ENCODE measurements at places on chromosomes 5 and 9. TPM values are rescaled to one million over a fixed set of nuclear protein-coding genes. Genes with fewer than 3 reads are reported as not detected.

- no peak for DNase-seq
Observed at GRCh38 chr5:14584848-14585247, 3.3 kb downstream of the OTULINL start.

GRCh38 chr9:102975251-102975650 lies 19.9 kb upstream of the CYLC2 start:
- DNase-seq = no peak

GRCh38 chr5:1104327-1105006 lies 7.4 kb downstream of the SLC12A7 start:
- no peak for DNase-seq

DNA sequence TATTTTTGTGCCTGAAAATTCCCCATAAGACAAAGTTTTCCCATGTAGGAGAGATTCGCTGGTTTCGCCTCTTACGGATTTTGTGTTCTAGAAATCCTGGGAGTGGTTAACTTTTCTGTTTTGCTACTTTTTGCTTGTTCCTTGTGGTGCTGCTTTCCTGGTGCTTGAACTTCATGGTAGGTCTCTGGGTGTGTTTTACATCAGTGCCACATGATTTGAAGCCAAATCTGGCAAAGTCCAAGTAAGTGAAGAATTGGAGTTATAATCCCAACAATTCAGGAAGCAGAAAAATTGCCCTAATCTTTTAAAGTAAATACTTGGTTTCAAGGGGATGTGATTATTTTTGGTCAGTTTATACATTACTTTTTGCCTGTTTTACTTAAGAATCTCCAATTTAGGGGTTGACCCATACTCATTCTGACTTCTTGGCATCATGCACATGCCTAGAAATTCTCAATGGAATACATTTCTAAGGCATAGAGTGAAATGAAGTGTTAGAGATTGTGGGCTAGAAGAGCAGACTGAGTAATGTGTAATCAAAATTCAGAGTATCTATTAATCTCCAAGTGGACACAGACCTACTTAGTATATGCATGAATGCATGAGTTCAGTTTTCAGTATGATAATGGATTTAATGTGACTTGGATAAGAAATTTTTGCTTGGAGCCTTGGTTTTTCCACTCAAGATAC lies 189.7 kb downstream of the CSNK1G3 start:
- DNase-seq = no peak

The SAP30L gene
- total RNA-seq = 34.2 TPM

The ACSL6 gene
- total RNA-seq = 0.35 TPM

DNA sequence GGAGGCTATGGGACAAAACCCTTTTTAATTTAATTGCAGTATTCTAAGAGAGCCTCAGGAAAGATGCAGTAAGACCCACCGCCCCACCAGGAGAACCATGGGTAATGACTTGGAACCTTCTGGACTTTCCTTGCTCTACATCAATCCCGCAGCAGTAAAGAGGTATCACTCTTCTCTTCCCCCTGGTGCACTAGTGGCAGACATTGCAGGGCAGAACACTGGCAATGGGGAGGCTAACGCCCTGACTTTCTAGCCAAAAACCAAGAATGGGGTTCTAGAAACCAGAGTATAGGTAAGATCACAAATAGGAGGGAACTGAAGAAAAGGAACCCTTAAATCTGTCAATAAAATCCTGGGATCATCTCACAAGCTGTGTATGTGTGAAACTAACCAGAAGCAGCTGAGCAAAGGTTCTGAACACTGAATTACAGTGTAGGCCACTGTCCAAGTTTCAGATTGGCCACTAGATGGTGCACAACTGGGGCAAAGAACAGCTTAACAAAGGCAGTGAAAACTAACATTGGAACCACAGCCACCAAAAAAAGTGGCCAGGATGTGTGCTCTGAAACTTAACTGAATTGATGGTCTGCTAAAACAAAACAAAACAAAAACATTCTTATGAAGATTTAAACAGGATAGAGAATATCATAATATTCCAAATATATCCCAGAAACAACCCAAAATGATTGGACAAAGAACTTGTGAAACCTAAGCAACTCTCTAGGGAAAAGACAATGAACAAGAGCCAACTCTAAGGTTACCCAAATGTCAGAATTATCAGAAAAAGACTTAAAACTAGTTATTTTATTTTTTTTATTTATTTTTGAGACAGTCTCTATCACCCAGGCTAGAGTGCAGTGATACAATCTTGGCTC lies 6.6 kb upstream of the FAM151B start:
- DNase-seq = no peak

- DNase-seq = no peak
Observed at GRCh38 chr9:12666813-12667212, 26.4 kb upstream of the TYRP1 start.

The ADAM19 gene
- 9.4 TPM for total RNA-seq

The ANKRD31 gene
- 0.13 TPM for total RNA-seq

- DNase-seq = no peak
Observed at GRCh38 chr9:14275331-14275730, 38.6 kb downstream of the NFIB start.

DNA sequence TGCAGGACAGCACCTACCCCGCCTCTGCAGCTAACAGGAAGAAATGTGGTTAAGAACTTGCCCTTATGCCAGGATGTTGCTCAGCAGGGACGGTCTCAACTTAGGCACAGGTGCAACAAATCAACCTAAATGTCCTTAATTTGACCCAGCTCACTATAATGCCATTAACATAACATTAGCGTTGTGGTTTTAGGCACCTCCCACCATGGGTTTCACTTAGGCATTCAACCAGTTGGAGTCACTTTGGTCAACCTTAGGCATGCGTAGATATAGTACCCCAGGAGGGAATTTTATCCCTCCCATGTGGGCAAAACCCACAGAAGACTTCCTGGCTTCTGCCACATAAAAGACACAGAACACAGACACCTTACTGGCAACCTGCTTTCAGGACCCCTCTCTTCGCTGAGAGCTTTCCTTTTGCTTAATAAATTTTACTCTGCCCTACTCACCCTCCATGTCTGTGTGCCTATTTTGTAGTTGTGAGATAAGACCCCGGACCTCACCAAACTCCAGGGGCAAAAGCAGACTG lies 8.7 kb upstream of the ERAP1 start:
- no peak for DNase-seq

- DNase-seq = no peak
Observed at GRCh38 chr5:113110117-113110516, 133.5 kb downstream of the DCP2 start.

DNA sequence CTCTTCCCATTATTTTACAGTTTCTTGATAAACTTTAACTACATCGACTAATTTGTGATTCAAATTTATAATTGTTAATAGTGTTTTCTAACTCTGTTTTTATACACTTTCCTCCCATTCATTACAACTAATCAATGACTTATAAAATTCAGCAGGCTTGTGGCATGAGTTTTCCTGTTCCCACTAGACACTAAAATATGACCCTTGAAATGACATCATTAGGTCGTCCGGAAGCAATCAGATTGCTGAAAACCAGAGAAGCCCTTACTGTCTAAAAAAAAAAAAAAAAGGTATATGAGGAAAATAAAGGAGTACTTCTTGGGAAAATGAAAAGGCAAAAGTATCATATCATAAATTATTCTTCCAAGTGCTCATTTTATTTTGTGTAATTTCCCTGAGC lies 553.7 kb downstream of the ZNF608 start:
- DNase-seq = no peak

The QRFP gene
- not detected for total RNA-seq

The DNAJC21 gene
- total RNA-seq = 34.9 TPM

DNA sequence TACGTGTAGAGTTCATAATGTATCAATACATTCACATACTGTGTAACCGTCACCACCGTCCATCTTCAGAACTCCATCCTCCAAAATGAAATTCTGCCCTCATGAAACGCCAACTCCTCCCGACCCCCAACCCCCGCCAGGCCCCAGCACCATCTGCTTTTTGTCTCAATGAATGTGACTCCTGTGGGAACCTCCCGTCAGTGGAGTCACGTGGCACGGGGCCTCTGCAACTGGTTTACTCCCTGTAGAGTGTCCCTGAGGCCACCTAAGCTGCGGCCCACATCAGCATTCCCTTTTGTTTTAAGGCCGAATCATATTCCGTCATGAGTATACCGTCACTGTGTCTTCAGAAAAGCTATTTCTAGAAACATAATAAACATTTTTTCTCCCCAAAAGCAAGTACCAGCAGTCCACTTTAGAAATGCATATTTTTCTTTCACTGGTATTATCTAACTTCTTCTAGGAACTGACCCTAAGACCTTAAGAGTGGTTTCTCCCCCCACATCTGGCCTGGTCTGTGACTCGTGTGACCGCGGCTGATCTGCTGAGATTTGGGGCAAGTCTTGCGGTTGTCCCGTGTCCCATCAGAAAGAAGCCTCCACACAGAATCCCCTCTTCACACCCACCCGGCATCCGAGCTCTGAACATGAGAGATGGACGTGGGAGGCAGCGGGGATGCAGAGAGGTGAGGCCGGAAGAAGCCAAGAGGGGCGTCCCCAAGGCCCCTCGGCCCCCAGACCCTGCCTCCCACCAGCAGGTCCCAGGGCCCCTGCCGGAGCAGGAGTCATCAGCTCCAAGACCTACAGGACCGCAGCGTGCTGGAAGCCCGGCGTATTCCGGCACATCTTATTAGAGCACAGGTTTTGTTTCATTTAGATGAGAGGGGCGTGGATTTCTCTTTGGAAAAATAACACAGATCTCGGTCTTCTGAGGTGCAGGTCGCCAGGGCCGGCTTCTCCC lies 38.3 kb downstream of the SLC6A3 start:
- no peak for DNase-seq

GRCh38 chr9:14331120-14331519 lies 17.2 kb upstream of the NFIB start:
- DNase-seq = no peak

- no peak for DNase-seq
Observed at GRCh38 chr5:56269216-56269927, 36.2 kb upstream of the ANKRD55 start.

- no peak for DNase-seq
Observed at GRCh38 chr9:94887721-94888120, 161.2 kb downstream of the AOPEP start.

- DNase-seq = no peak
Observed at GRCh38 chr5:68740226-68740910, 353.4 kb upstream of the SLC30A5 start.

- no peak for DNase-seq
Observed at GRCh38 chr9:30519756-30520155, 1864.7 kb upstream of the ACO1 start.

DNA sequence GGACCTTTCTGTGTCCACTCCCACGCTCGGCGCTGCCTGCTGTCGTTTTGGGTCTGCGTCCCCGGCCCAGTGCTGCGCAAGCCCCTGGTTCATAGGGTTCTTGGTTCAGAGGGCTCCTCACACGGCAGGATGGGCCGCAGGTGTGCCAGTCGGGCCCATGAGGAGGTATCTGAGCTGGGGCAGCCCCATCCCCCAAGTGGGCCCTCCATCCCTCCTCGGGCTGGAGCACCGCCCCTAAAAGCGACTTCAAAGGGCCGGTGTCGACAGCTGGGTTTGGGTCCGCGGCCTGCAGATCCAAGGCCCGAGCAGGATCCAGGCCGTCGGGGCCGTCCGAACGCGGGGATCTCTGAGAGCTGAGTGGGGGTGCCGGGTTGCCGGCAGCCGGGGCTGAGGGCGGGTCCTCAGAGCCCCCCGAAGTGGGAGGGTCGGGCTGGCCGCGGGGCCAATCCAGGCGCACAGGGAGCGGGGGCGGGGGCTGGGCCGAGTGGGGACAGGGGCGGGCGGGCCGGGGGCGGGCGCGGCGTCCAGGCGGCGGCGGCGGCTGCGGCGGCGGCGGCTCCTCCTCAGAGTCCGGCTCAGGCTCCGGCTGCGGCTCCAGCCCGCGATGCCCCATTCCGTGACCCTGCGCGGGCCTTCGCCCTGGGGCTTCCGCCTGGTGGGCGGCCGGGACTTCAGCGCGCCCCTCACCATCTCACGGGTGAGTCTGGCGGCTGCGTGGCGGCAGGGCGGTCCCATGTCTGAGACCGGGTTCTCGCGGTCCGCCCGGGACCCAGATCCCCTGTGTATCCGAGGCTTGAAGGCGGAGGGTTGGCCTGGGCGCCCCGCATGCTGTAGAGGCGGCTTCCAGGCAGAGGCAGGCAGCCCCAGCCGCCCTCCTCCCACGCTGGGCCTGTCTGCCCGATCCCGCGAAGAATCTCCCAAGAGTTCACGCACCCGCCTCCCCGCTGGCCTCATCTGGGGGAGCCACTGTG lies at the start of gene PDLIM4:
Gene PDLIM4 (plus strand): TSS at position 566 of the 971 bp plus-strand sequence. CDS start 39 bp downstream, at position 605.
- DNase-seq = peak; percentile 88

GRCh38 chr5:170100066-170100943 lies 5.4 kb upstream of the FOXI1 start:
- DNase-seq = no peak

DNA sequence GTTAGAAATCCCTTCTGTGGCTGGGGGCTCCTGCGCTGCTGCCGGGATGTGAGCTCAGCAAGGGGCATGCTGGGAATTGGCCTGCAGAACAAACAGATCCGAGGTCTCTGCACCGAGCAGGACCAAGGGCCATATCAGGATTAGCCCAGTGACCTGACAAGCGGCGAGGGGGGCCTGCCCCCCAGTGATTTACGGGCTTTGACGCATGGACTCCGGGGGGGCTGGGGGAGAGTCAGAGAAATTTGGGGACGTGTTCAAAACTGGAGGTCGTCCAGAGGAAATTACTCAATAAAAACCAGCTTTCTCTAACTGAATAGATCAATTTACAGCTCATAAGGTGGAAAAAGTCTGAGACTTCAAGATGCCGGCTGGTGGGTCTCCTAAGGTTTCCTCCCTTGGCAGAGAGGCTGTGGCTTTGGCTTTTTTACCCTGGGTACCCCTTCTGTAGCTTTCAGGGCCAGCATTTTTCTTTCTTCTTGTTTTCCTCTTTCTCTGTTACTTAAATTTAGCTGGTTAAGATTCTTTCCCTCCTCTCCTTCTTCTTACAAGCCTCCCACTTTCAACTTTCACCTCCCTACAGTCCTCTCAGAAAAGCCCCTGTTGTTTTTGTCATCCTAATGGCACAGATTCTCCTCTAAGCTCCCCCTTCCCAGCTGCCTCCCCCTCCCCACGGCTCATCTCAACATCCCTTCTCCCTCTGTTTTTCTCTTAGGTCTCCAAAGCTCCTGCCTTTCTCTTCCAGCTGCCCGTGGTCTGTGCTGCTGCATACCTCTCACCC lies 551.0 kb downstream of the CCDC171 start:
- no peak for DNase-seq

- no peak for DNase-seq
Observed at GRCh38 chr9:27467486-27467885, 56.6 kb upstream of the IFNK start.

DNA sequence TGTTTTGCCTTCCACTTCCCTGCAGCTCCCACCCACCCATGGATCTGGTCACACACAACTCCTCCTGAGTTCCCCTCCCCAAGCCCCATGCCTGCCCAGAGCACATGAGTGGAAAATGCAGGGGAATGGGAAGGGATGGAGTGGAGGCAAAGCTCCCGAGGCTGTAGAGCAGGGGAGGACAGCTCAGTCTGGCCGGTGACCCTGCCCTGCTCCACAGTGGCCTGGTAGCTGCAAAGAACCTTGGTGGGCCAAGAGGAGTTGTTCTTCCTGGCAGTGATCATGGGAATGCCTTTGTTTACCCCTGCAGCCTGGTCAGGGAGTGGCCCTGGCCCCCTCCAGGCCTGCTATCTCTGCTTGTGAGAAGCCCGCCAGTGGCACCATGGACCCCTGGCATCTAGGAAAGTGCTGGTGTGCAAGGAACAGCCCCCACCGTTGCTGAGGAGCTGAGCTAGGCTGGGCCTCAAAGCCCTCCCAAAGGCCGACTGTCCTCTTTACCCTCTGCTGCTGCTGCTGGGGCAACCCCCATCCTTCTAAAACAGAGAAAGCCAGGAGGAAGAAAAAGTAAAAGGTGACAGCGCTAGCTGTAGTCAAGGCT lies 60.4 kb downstream of the PSD2 start:
- DNase-seq = no peak

The GRIN1 gene
- not detected for total RNA-seq

- peak; percentile 82 for DNase-seq
Observed at GRCh38 chr5:1744393-1745122, 55.1 kb downstream of the MRPL36 start.

The DOCK8 gene
- total RNA-seq = 31.0 TPM
